Effector CD8-positive, alpha-beta T cell (primary cell): ENCODE measurements at places on chromosomes 12 and 14.

DNA sequence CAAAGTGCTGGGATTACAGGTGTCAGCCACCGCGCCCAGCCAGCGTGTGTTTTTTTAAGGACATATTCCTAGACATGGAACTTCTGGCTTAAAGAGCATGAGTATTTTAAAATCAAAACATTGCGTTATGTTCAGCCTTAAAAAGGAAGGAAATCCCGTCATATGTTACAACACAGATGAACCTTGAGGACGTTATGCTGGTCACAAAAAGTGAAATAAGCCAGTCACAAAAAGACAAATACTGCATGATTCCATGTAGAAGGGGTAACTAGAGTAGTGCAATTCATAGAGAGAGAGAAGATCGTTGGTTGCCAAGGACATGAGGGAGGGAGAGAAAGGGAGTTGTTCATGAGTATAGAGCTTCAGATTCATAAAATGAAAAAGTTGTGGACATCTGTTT lies 53.9 kb downstream of the ACACB start:
- no peak for DNase-seq

GRCh38 chr14:55803873-55804553 lies 224.0 kb downstream of the KTN1 start:
- no peak for DNase-seq

DNA sequence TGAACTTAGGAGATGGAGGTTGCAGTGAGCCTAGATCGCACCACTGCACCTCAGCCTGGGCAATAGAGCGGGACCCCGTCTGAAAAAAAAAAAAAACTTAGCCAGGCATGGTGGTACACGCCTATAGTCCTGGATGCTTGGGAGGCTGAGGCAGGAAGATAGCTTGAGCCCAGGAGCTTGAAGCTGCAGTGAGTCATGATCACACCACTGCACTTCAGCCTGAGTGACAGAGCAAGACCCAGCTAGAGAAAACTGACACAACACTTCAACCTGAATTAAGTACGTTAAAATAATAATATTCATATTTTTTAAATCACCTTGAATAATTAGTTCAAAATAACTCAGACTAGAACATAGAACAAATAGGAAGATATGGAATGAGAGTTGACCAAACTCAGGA lies 5.7 kb upstream of the CATSPERB start:
- DNase-seq: no peak

- DNase-seq: no peak
Observed at GRCh38 chr12:71400481-71400880, 39.1 kb upstream of the LGR5 start.

GRCh38 chr12:116202433-116202832 lies 75.1 kb downstream of the MED13L start:
- no peak for DNase-seq

GRCh38 chr14:101961011-101961721 lies 3.2 kb upstream of the DYNC1H1 start:
- DNase-seq: peak; percentile 49
